ENCODE measurements at places on chromosomes 2 and 18. TPM values are rescaled to one million over a fixed set of nuclear protein-coding genes. Genes with fewer than 3 reads are reported as not detected.

- no peaks in the 10 kb centered on the region for H3K36me3 ChIP-seq
- H3K4me1 ChIP-seq = no peaks in the 10 kb centered on the region
- H3K27ac ChIP-seq = no peak overlapping the region
- no peak overlapping the region for H3K4me3 ChIP-seq
- H3K27me3 ChIP-seq = no peaks in the 10 kb centered on the region
These were observed 165.4 kb downstream of the CMPK2 start for GRCh38 chr2:6700335-6700734.

DNA sequence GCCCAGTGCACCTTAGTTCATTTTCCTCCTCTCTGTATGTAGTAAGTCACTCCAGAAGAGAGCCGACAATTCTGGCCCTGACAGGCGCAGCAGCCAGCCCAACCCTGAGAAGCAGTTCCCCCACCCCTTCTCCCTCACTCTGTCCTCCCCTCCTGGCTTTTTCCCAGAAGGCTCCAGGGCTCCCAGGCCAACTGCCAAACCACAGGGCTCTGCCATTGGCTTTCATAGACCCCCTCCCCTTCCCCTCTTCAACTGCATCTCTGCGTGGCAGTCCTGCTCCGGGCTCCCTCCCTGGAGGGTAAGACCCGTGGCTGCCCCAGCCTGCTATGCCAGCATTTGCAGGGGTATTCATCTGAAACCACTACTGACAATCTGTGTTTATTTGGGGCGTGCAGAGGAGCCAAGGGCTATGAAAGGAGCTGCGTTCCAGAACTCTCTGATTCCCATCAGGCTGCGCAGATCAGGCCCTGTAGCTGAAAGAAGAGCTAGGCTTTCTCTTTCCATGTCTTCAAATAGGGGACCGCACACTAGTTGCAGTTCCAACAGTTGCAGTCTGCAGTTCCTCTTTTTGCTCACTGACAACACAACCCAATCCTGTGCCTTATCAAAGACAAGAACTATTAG, 388.6 kb upstream of the TNP1 start:
- DNase-seq = peak; percentile 72
- H3K4me3 ChIP-seq = no peak overlapping the region
- H3K27me3 ChIP-seq = no peaks in the 10 kb centered on the region
- H3K36me3 ChIP-seq = no peaks in the 10 kb centered on the region

DNA sequence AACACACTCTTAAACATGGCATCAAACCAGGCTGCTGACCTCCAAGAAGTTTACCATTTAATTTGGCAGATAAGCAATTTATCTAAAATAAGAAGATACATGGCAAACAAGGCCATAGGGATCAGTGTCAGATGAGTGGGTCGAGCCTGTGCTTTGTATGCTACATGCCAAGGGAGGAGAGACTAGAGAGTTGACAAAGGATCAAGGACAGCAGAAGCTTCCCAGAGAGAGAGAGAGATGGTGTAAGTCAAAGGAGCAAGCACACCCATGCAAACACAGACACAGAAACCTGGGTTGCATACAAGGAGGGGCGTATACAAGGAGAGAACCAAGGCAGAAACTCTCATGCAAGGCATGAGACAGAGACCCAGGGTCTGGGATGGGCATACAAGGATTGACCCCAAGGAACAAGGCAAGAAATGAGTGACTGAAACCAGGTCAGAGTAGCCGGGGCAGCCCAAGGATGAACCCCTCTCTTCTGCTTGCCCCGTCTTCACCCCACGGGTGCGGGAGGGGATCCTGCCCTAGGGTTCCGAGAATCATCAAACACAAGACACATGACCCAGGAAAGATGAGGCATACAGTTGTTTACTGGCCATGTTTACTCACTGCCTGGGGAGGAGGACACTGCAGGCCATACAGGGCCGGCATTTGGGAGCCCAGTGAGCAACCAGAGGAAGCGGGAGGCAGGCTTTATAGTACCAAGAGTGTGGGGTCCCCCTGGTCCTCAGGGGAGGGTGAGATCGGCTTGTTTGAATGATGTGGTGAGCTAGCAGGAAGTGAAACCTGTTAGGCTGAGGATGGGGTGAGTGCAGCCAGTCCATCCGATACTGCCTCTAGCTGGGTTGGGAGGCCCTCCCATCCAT, 529.2 kb upstream of the ID2 start:
- H3K27ac ChIP-seq = no peak overlapping the region
- H3K4me1 ChIP-seq = no peaks in the 10 kb centered on the region
- no peak for DNase-seq
- no peaks in the 10 kb centered on the region for H3K27me3 ChIP-seq
- no peak overlapping the region for H3K4me3 ChIP-seq

GRCh38 chr18:74040459-74041332, 106.9 kb downstream of the FBXO15 start:
- DNase-seq = peak; percentile 85

GRCh38 chr2:169036736-169037440, 5.8 kb upstream of the ABCB11 start:
- DNase-seq = no peak
- no peaks in the 10 kb centered on the region for H3K27me3 ChIP-seq
- no peaks in the 10 kb centered on the region for H3K4me1 ChIP-seq

- no peaks in the 10 kb centered on the region for H3K27me3 ChIP-seq
- peaks cover 2% of the 10 kb centered on the region for H3K4me1 ChIP-seq
- H3K27ac ChIP-seq = no peak overlapping the region
- no peak overlapping the region for H3K4me3 ChIP-seq
- peak; percentile 78 for DNase-seq
These were observed 18.5 kb downstream of the PMAIP1 start for GRCh38 chr18:59918320-59918755.

GRCh38 chr2:117982376-117983033, 31.4 kb downstream of the CCDC93 start:
- H3K4me1 ChIP-seq = peaks cover 12% of the 10 kb centered on the region
- no peak overlapping the region for H3K27ac ChIP-seq
- no peak for DNase-seq
- no peaks in the 10 kb centered on the region for H3K27me3 ChIP-seq

- H3K4me1 ChIP-seq = peaks cover 20% of the 10 kb centered on the region
- DNase-seq = peak; percentile 73
- H3K4me3 ChIP-seq = no peak overlapping the region
- H3K27ac ChIP-seq = peak overlapping the region; percentile 70
These were observed 305.0 kb upstream of the EPAS1 start for GRCh38 chr2:45992021-45992740.

DNA sequence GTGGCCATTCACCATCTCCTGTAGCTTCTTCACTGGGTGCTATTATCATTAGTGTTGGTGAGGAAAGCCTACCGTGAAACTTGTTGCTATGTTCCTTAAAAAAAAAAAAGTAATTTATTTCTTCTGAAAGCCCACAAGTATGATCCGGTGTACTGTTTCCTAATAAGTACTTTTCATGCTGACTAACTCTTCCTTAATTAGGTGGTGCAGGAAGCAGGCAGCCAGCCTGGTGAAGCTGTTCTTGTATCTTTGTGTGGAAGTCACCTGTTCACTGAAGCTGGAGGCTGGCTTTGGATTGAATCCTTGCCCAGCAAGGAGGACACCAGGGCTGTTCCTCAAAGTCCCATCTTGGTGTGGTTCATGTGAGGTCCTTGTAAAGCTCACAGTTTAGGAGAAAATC, 321.7 kb upstream of the THSD7B start:
- no peak for DNase-seq
- no peaks in the 10 kb centered on the region for H3K36me3 ChIP-seq
- H3K4me1 ChIP-seq = no peaks in the 10 kb centered on the region
- H3K27ac ChIP-seq = no peak overlapping the region

- H3K27me3 ChIP-seq = no peaks in the 10 kb centered on the region
- no peak for DNase-seq
- peaks cover 86% of the 10 kb centered on the region for H3K36me3 ChIP-seq
- no peak overlapping the region for H3K27ac ChIP-seq
These were observed 56.1 kb downstream of the FARP2 start for GRCh38 chr2:241412144-241412543.

- H3K4me1 ChIP-seq = no peaks in the 10 kb centered on the region
- no peak for DNase-seq
- no peak overlapping the region for H3K27ac ChIP-seq
These were observed 344.3 kb upstream of the RAB12 start for GRCh38 chr18:8264861-8265411.

GRCh38 chr2:224278531-224278930, 123.4 kb downstream of the FAM124B start:
- H3K27ac ChIP-seq = no peak overlapping the region
- no peaks in the 10 kb centered on the region for H3K4me1 ChIP-seq

GRCh38 chr2:143881246-143881645, 638.7 kb downstream of the ZEB2 start:
- H3K4me3 ChIP-seq = no peak overlapping the region
- no peak for DNase-seq
- H3K27ac ChIP-seq = no peak overlapping the region
- H3K36me3 ChIP-seq = no peaks in the 10 kb centered on the region

DNA sequence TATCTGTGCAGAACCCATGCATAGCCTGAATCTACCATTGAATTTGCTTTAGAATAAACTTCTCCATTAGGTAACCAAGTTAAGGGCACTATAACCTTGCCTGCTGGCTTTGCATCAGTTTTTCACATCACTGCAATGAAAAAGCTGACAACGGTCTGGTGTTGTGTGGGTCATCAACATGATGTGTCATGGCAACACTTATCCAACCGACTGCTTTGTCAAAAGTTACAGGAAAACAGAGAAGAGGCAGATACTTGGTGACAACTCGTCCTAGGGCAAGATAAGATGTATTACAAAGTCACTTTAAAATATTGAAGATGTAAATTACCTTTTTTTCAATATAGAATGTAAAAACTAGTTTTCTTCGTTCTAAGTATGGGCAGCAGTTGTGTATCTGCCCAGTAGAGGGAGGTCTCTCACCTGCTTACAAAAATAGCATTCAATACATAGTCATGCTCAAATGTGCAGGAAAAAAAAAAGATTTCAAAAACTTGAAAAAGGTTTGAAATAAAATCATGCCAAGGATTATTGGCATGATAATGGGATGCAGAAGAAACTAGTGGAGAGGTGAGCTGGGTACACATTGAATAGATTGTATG, 96.3 kb downstream of the EVA1A start:
- peaks cover 10% of the 10 kb centered on the region for H3K27me3 ChIP-seq
- H3K4me3 ChIP-seq = no peak overlapping the region
- no peaks in the 10 kb centered on the region for H3K4me1 ChIP-seq

CNDP1 gene
- not detected for total RNA-seq

CCL20 gene
- 4.9 TPM for total RNA-seq

RND3 gene
- total RNA-seq = 32.6 TPM

Data from upper lobe of right lung (tissue), 1 donor.